ENCODE measurements at places on chromosomes 7 and 10.
A peak's percentile ranks its signal among the peaks of the same experiment; 100 is the strongest.

GRCh38 chr10:83166344-83166743 is 973.0 kb upstream of the GHITM start:
- DNase-seq, result no peak

DNA sequence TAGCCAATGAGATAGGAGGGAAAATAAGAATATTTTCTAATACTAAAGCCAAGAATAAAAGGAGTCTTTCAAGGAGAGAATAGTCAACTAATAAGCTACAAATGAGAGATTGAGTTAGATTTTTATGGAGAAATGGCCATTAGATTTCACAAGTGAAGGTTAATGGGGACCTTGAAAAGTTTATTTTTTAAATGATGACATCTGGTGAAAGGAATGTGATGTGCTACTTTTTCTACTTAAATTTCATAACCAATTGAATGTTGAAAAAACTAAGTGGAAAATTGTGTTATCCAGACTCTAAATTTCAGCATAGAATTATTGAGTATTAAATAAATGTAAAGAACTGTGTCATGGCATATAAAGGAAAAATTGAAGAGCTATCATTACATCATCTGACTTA is 125.7 kb downstream of the TSPAN12 start:
- DNase-seq, result no peak

GRCh38 chr10:25701652-25702051 is 232.4 kb upstream of the MYO3A start:
- no peak for DNase-seq

DNA sequence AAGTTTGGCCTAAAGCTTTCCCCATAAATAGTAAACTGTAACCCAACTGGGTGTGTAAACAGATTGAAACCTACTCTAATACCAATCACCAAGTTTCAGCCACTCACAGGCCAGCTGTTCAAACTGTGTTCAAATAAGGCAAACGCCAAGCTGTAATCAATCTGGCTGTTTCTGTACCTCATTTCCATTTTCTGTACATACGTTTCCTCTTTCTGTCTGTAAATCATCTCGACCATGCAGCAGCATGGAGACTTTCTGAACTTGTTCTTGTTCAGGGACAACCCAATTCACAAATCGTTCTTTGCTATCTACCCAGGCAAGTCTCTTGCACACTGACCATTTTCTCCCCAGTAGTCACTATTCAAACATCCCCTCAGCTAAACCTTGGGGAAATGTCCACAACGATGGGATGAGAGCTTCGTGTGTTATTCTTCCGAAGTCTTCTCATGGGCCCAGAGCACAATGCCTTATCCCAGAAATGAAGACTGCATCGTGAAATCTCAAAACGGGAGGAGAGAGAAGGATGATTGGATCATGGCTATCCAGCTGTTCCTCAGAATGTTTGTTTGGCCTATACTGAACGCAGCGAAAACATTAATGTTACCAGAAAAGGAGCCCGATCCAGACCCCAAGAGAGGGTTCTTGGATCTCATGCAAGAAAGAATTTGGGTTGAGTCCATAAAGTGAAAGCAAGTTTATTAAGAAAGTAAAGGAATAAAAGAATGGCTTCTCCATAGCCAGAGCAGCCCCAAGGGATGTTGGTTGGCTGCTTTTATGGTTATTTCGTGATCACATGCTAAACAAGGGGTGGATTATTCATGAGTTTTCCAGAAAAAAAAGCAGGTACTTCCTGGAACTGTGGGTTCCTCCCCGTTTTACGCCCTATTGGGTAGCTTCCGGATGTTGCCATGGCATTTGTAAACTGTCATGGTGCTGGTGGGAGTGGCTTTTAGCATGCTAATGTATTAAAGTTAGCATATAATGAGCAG is 86.2 kb downstream of the SLC16A9 start:
- DNase-seq, result no peak

DNA sequence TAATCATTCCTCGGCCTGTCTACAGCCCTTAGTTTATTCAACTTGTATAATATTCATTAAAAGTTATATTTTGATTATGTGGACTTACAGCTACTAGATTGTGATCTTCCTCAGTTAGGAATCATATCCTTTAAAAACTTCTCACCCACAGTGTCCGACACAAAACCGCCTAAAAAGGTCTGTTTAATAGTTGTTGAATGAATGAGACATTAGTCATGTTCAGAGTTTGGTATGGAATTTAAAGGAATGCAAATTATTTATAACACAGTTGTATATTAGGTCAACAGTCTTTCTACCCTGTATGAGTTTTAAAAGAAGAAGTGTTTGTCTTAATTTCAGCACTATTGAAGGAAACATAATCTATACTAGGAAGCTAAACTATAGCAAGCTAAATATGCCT is 390.0 kb downstream of the ARL4A start:
- DNase-seq, result no peak

GRCh38 chr10:22754296-22754695 is 39.9 kb upstream of the PIP4K2A start:
- no peak for DNase-seq

GRCh38 chr10:58177362-58177947 is 90.2 kb downstream of the IPMK start:
- no peak for DNase-seq

DNA sequence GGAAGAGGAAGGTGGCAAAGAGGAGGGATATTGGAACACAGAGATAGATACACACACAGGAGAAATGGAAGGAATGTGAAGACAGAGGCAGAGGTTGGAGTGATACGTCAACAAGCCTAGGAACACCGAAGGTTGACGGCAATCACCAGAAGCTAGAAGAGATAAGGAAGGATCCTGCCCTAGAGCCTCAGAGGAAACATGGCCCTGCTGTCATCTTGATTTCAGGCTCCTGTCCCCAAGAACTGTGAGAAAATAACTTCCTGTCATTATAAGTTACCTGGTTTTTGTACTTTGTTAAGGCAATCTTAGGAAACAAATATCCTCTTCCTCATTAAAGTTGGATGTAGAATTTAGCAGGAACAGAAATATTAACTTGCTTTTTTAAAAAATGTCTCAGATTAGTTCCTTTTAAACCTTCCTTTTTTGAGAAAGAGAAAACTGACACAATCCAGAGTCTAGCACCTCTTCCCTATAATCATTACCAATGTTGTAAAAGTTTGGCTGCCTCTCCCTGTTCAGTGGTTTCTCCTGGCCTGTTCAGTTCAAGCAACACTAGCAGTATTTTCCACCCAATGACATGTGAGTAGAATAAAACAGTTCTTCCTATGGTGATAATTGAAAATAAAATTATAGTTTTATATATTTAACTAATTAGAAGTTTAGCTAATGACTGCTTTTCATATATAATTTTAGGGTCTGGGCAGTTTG is 28.8 kb upstream of the GNAI1 start:
- no peak for DNase-seq

GRCh38 chr10:103042908-103043307 is 124.8 kb downstream of the CNNM2 start:
- DNase-seq, result no peak

DNA sequence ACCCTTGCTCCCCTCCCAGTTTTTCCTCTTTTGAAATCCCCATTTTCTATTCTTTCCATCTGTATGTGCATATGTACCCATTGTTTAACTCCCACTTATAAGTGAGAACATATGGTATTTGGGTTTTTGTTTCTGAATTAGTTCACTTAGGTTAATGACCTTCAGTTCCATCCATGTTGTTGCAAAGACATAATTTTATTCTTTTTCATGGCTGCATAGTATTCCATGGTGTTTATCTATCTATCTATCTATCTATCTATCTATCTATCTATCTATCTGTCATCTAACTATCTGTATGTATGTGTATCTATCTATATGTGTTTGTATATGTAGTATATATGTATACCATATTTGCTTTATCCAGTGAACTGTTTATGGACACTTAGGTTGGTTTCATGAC is 264.2 kb upstream of the SEMA3E start:
- DNase-seq, result no peak

GRCh38 chr7:98228801-98229200 is 17.6 kb downstream of the BHLHA15 start:
- DNase-seq, result no peak

DNA sequence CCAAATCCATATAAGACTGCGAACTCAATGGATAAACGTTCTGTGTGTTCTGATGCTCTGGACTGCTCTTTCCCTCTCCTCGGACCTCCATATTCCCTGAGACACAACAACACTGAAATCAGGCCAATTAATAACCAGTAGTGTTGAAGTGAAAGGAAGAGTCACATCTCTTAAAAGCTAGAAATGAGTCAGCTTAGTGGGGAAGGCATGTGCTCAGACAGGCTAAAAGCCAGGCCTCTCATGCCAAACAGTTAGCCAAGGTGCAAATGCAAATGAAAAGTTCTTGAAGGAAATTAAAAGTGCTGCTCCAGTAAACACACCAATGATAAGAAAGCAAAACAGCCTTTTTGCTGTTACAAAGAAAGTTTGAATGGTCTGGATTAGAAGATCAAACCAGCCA is 29.3 kb downstream of the TNS3 start:
- no peak for DNase-seq

GRCh38 chr10:6328699-6329423 is 126.1 kb downstream of the PFKFB3 start:
- no peak for DNase-seq

DNA sequence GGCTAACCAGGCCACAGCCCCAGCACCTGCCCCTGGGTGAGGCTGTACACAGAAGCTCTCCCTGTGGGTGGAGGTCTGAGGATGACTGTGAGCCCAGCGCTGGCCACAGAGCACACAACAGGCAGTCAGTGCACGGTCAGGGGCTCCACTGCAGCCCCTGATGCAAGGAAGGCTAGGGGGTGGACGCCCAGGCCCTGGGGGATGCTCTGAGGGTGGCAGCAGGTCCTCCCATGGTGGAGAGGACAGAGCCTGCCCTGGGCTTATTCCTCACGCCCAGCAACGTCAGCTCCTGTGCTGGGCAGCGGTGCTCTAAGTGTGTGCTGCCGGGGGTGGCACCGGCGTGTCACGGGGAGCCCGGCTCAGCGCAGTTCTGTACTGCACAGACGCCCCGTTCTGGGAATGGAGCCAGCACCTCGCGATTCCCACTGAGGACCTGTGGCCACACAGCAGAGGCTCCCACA is 223.2 kb downstream of the MAD1L1 start:
- DNase-seq, result peak; percentile 85

GRCh38 chr10:48206482-48207250 is 67.8 kb downstream of the FRMPD2 start:
- no peak for DNase-seq

- DNase-seq, result no peak
These were observed 141.6 kb downstream of the HIBADH start for GRCh38 chr7:27520815-27521790.

- DNase-seq, result no peak
These were observed 62.7 kb downstream of the GRM3 start for GRCh38 chr7:86706406-86706805.

DNA sequence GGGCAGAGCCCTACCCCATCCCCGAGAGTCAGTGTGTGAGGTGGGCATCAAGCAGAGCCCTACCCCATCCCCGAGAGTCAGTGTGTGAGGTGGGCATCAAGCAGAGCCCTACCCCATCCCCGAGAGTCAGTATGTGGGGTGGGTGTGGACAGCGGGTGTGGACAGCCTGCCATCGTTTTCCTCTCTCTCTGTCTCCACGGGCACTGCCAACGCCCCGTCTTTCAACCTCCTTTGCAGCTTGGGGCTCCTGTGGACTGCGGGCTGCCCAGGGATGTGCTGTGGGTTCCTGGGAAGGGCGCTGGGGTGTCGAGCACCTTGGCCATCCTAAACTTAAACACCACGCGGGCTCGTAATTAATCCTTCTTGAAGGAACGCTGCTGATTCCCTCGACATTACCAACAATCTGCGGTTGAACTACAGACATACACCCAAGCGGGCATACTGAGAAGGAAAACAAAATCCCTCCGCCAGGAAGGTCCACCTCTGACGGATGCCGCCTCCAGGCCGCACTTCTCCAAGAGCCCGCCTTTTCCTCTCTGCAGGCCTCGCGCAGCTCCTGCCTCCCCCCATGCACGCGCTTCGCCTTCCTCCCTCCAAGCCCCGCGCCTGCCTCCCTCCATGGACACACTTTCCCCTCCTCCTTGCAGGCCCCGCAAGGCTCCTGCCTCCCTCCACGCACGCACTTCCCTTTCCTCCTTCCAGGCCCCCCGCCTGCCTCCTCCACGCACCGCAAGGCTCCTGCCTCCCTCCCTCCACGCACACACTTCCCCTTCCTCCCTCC is 65.1 kb downstream of the ADARB2 start:
- DNase-seq, result no peak

DNA sequence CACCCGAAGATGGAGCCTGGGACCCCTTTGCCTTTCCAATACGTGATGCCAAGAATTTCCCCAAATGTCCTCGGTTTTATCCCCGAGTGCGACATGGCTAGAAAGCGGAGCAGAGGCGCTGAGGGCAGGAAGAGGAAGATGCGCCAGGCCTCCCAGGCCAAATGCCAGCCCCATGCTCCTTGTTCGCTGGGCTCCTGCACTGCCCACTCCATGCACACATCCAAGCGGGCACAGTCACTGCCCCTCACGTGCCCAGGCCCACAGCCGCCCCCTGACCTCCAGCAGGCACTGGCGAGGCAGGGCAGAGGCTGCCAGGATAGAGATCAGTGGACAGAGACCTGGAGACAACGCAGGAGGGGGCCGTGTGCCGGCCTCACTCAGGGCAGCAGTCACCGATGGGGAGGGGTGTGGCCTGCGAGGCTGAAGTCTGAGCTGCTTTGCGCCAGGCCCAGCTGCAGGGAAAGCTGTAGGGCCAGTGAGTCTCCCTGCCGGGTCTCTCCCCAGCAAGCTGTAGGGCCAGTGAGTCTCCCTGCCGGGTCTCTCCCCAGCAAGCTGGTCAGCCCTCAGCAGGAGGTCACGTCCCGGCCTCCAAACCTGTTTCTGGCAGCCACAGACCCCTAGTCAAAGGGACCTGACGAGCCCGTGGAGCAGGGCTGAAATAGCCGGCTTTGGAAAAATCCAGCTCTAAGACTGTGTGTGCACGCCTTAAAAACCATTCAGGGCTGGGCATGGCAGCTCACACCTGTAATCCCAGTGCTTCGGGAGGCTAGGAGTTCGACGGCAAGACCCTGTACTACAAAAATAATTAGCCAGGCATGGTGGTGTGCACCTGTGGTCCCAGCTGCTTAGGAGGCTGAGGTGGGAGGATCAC is 100.6 kb upstream of the DIP2C start:
- no peak for DNase-seq

- no peak for DNase-seq
These were observed 42.1 kb downstream of the FAM53B start for GRCh38 chr10:124701881-124702656.

- no peak for DNase-seq
These were observed 5.5 kb upstream of the PITRM1 start for GRCh38 chr10:3178042-3178441.

- no peak for DNase-seq
These were observed 5.4 kb downstream of the LOXL4 start for GRCh38 chr10:98262571-98262970.

- no peak for DNase-seq
These were observed 122.2 kb upstream of the SP4 start for GRCh38 chr7:21305455-21306235.

GRCh38 chr10:119025336-119025735 is 4.2 kb upstream of the NANOS1 start:
- peak; percentile 89 for DNase-seq

- DNase-seq, result no peak
These were observed 172.5 kb downstream of the ARHGAP21 start for GRCh38 chr10:24551161-24551560.

Measured in cardiac septum (tissue), 1 donor.